GM12892 (cell line): ENCODE measurements at places on chromosomes 11 and 22.

GRCh38 chr22:37996079-37996478, 11.7 kb upstream of the SOX10 start:
- no peak for DNase-seq

GRCh38 chr22:42881982-42882656, 25.0 kb upstream of the ARFGAP3 start:
- DNase-seq: no peak

GRCh38 chr11:44774108-44774507, 47.3 kb downstream of the TSPAN18 start:
- no peak for DNase-seq

GRCh38 chr11:47183031-47183856, 3.0 kb downstream of the PACSIN3 start:
- DNase-seq: no peak

- DNase-seq: no peak
Observed at GRCh38 chr22:22836635-22837034, 51.0 kb upstream of the IGLL5 start.

- no peak for DNase-seq
Observed at GRCh38 chr22:46966495-46966845, 204.0 kb downstream of the TBC1D22A start.

DNA sequence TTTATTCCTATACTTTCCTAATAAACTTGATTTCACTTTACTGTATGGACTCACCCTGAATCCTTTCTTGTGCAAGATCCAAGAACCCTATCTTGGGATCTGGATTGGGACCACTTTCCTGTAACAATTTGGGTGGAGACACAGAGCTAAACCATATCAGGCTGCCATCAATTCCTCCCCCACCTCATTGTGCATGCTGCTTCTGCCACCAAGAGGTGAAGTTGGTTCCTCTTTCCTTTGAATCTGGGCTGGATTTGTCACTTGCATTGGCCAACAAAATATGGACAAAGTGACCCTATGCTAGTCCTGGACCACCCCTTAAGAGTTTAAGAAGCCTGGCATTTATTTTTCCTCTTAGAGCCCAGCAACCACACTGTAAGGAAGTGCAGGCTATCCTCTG, 39.4 kb upstream of the CEP295 start:
- no peak for DNase-seq

DNA sequence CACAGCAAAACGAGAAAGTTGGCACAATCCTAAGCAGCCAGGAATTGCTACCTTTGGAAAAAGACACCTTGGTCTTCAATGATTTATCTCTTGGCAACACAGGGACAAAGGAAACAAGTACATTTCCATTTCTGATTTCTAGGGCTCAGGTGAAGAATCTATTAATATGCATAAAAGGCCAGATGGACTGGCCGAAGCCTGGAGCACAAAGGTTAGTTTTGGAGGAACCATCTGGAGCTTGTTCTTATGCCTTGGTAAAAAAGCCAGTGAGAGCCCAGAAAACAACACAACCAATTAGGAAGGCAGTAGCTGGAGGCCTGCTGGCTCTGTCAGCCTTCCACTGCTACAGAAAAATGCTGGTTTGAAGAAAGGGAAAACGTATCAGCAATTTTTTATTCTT, 713.5 kb upstream of the API5 start:
- DNase-seq: no peak

GRCh38 chr22:44642096-44642644, 59.8 kb upstream of the PRR5 start:
- no peak for DNase-seq

- no peak for DNase-seq
Observed at GRCh38 chr11:95697614-95698408, 91.8 kb downstream of the FAM76B start.
